Activated CD4-positive, alpha-beta T cell treated with anti-CD3 and anti-CD28 coated beads, Interleukin-2, amount 50 U/mL, for 24 hours (primary cell): ENCODE measurements at places on chromosomes 2 and 18.

- DNase-seq = no peak
Measured at GRCh38 chr2:239952251-239952650, 72.9 kb downstream of the NDUFA10 start.

GRCh38 chr18:55119016-55119415 lies 159.8 kb upstream of the CCDC68 start:
- no peak for DNase-seq

GRCh38 chr2:120182019-120182560 lies 41.1 kb downstream of the TMEM185B start:
- no peak for DNase-seq

DNA sequence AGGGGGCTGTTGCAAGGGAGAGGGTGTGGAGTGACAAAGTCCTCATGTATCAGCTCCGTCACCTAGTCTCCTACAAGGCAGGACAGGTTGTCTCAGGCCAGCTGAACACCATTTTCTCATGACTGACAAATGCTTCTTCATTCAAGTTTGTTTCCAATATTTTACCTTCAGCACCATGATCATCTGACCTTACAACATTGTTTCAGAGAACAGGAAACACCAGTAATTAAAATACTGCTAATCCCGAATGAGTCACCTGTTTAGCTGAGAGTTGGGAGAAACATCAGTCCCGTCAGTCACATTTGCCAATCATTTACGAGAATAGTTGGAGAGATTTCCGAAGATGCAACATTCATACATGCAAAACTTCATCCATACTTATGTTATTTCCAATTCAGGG lies 25.7 kb upstream of the SP5 start:
- no peak for DNase-seq

DNA sequence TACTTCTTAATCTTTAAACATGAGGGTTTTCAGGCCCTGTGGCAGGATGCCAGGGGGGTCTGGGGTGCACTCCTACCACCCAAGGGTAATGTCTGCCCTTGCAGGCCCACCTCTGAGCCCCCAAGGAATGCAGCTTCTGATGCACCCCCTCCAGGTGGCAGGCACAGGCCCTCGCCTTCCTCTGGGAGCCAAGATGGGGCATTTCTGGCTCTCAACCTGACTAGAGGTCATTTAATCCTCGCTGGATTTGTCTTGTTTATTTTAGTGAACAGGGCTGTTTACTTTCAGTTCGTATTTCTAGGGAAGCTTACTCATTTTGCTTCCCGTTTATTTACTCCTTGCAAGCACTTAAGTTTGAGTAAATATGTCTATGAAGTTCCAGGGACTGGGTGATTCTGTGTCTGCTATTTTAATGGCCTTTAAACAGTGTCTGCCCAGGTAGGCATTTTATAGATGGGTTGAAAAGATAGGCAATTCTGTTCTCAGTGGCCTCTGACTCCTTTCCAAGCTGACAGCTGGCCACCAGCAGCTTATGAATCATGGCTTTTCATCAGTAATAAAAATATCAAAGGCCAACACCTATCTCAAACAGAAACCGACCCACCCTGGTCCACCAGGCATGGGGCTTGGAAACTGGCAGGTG lies 11.1 kb upstream of the DNPEP start:
- no peak for DNase-seq

DNA sequence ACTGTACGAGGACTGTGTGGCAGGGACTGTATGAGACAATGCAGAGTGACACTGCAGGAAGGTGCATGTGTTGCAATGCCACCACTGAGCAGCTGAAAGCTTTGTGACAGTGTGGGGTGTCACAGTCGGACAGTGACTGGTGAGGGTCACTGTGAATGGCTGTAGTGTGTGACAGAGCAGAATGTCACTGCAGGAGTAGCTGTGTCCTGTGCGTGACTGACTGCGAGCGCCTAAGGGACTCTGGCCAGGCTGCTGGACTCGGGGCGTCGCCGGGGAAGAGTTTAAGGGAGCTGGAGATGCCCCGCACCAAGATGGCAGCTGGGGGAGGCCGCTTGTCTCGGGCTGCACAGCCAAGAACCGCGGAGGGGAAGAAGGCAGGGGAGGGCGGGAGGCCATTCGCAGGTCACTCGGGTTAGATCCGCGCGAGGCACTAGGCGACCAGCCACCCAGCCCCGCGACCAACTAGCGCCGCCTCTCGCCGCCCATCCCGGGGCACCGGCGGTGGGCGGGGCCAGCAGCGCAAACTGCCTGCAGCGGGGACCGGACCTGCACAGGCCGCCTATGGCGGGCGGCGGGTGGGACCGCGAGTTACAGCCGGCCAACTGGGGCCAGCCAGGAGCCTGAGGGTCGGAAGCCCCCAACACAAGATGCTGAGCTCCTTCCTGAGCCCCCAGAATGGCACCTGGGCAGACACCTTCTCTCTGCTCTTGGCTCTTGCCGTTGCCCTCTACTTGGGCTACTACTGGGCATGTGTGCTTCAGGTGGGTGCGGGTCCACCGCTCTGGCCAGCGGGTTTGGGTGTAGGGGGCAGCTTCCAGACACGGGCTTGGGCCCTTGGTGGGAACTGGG lies at the start of gene ABHD1:
Gene ABHD1 (plus strand): TSS at position 514 of the 849 bp plus-strand sequence. CDS start 134 bp downstream, at position 648.
- peak; percentile 16 for DNase-seq

DNA sequence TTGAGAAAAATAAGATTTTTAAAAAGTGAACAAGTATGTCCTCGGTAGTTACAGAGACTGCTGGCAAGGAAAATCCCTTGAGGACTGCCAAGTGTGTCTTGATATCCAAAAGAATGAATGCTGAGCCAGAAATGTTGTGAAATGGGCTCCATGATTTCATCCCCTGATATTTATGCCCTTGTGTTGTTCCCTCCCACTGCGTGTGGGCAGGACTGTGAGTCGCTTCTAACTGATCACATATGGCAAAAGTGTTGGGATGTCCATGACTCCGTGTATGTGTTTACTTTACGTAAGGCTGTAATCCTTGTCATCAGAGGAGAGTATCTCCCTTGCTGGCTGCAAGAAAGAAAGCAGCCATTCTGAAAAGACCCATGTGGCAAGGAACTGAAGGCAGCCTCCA lies 285.1 kb downstream of the SS18 start:
- DNase-seq = no peak

DNA sequence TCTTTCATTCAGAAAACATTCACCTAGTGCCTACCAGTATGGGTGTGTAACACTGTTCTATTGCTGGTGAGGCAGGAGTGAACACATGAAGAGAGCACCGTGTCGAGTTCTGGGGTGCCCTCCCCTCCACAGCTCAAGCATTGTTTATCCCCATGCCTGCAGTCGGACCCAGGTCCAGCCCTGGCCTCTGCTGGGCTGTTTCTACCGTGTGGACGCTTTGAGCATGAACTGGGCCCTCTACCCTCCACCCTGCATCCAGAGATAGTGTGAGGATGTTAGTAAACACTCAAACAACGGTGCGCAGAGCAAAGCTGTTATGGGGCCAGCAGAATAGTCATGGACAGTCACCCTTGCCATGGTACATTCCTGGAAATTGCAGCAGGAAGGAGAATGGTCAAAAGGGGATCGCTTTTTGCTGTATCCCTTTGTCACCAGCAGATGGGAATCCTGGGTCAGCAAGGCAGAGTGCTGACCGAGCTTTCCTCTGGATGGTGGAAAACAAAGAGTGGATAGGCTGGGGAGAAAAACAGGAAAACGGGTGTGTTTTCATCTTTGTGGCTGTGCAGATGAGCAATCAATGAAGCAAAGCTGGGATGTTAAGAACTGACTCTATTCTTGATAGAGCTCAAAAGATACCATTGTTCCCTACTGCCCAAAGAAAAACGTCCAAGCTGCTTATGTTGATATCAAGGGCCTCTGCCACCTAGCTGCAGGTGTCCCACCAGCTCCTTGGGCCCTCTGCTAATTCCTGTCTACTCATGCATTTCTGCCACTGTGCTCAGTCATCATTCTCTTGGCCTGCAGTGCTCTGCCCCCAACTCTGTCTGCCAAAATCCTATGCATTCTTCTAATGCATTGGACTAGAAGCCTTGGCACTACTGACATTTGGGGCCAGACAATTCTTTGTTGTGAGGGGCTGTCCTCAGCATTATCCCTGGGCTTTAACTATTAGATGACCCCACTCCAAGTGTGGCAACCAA lies 38.7 kb downstream of the REEP1 start:
- no peak for DNase-seq

DNA sequence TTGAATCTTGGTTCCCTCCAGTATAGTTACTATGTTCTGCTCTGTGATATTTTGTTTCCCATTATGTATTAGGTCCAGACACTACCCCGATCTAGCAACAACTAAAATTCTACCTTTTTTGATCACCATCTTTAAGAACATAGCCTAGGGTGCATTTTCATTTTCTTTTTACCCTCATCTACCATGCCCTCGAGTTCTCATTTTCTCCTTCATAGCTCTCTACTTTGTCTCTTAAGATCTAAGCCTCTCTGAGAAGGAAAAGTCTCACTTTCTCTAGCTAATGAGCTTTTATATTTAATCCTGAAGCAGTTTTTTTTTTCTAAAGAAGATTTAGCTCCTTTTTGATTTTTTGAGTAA lies 1089.4 kb upstream of the SLC39A10 start:
- DNase-seq = no peak
